Sigmoid colon (tissue), 7 donors: ENCODE measurements at places on chromosomes 7 and 10. TPM values are rescaled to one million over a fixed set of nuclear protein-coding genes. Genes with fewer than 3 reads are reported as not detected.

GRCh38 chr7:23306936-23307521 lies 7.9 kb downstream of the MALSU1 start:
- DNase-seq, result no peak

DNA sequence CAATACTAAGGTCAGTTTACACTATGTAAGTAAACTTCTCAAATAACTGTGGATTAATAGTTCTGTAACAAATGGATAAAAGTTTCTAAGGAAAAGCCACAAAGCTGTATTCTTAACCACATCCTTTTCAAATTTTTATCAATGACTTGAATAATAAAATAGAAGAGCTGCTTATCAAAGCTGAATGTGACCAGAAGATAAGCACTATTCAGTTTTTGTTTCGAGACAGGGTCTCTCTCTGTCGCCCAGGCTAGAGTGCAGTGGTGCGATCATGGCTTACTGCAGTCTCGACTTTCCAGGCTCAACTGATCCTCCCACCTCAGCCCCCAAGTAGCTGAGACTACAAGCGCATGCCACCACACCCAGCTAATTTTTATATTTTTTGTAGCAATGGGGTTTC lies 17.0 kb downstream of the UPF2 start:
- no peak for DNase-seq

GRCh38 chr7:151245360-151246101 lies 3.0 kb downstream of the SMARCD3 start:
- DNase-seq, result no peak

- no peak for DNase-seq
Observed at GRCh38 chr7:16091701-16092310, 329.5 kb downstream of the CRPPA start.

The TMEM229A gene
- polyA plus RNA-seq, result 0.03 TPM

DNA sequence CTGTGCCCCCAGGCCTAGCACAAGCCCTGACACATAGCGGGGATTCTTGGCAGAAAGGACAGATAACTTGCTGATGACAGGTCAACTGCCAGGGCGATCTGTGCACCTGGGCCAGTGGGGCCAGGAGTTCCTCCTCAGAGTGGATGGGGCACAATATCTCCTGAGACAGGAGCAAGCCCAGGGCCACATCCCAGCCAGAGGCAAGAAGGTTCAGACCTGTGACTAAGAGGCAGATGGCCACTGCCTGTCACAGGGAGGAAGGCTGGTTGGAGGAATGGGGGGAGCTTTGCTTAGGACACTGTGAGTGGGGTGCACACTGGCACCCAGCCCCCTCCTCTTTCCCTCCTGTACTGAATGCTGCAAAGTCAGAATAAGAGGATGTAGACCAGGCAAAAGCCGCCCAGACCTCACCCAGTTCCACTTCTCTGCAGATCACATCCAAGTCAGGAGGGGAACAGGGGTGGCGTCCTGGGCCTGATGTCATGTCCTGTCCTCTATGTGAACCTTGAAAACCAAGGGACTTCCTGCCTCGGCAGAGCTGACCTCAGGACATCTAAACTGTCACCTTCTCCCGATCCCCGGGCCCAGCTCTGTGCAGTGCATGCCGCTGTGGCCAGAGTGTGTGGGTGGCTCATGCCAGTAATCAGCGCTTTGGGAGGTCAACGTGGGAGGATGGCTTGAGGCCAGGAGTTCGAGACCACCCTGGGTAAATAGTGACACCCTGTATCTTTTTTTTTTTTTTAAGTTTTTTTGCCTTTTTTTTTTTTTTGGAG lies 1.3 kb downstream of the GUSB start:
- peak; percentile 82 for DNase-seq

GRCh38 chr10:87094373-87095235 lies at the start of the genes GLUD1 and SHLD2:
TSS of gene GLUD1 (minus strand) at chr10:87094843. CDS start at chr10:87094769, 74 bp downstream.
TSS of gene SHLD2 (plus strand) at chr10:87095206. CDS start at chr10:87151355, 56,149 bp downstream.
- DNase-seq, result peak; percentile 95

- DNase-seq, result no peak
Observed at GRCh38 chr7:155287284-155287935, 10.3 kb upstream of the INSIG1 start.

GRCh38 chr10:121736315-121737130 lies 138.3 kb upstream of the FGFR2 start:
- DNase-seq, result no peak

DNA sequence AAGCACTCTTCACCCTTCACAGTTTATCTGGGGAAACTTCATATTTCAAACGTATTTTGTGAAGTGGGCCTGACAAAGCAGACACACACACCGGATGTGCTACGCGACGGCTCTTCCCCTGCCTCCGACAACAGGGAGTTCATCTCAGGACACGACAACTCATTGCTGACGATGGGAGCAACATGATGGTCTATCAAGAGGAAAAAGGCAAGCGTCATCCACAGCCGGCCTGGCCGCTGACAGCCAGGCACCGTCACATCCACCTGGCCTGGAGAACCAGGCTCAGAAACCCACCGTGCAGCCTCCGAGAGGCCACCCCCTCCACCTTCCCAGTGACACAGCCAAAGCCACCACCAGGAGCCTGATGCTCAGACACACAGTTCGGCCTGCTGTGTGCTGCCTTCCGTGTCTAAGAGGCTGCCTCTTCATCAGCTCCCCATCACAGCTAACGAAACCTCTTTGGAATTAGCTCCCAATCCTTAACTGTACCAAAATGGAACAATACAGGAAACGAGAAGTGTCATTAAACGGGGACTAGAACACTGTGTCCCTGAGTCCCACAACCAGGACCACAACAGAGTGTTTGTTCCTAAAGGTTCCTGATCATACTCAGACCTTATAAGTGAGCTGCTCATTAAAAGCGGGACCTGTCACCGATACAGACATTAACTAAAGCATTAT lies 76.7 kb downstream of the SFMBT2 start:
- DNase-seq, result no peak

DNA sequence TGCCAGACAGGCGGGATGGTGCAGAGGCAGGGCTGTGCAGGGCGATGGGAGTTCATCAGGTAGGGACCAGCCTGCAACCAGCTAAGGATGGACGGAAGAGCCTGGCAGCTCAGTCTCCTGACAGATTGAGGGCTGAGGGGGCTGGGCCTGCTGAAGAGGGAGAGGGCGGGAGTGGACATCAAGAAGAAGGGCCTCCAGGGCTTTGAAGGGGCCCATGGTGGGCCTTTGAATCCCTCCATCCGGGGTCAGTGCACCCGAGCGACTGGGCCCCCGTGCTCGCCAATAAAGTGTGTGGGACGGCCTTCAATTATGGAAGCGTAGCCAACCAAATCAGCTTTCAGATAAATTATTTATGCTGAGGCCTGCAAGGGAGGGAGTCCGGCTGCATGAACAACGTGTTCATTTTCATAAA lies 431.2 kb downstream of the RPS24 start:
- DNase-seq, result no peak

The ZNF727 gene
- 0.06 TPM for polyA plus RNA-seq
